ENCODE measurements at places on chromosomes 16 and 17.

- no peak for DNase-seq
Measured at GRCh38 chr16:10812312-10813098, 6.1 kb downstream of the TVP23A start.

- DNase-seq, result no peak
Measured at GRCh38 chr17:37648555-37648954, 5.3 kb upstream of the DDX52 start.

DNA sequence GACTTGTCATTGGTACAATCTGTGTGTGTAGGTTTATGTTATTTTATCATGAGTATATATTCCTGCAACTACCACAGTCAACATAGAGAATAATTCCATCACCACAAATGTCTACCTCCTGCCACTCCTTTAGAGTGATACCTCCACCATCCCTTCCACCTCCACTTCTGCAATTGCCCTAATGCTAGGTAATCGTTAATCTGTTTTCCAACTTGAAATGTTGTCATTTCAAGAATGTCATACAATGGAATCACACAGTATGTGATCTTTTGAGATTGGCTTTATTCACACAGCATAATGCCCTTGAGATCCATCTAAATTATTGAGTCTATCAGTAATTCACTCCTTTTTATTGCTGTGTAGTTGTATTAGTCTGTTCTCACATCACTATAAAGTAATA lies 414.8 kb upstream of the C16orf82 start:
- no peak for DNase-seq

- no peak for DNase-seq
Measured at GRCh38 chr16:69204172-69204571, 17.2 kb downstream of the SNTB2 start.

- DNase-seq, result no peak
Measured at GRCh38 chr17:29036584-29036983, 6.4 kb upstream of the PIPOX start.

DNA sequence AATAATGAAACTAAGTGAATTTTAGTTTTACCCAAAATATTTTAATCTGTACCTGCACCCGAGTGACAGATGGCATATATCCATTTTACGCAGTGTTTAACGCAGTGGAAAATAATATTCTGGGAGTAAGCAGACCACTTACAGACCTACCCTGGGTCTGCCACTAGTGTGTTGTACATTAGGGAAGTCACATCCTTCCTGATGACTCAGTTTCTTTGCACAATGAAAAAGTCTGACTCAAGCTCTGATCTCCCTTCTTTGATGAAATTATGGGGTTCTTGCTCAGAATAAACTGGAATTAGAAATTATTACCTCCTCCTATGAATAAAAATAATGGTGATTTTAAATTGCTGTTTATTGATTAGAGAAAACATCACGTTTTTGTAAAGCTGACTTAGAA lies 123.2 kb upstream of the AXIN2 start:
- no peak for DNase-seq

DNA sequence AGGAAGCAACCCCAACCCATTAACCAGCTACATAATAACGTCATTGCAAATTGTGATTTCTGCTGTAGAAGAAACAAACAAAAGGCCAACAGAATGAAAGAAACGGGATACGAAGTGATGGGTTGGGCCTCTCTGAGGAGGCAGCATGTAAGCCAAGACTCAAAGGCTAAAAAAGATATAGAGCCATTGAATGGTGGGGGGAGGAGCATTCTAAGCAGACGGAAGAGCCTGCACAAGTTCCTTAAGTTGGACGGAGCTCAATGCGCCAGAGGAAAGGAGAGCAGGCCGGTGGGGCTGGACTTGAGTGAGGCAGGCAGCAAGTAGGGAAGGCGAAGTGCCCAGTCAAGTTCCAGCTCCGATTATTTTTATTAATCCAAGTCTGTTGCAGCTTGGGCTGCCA lies 160.3 kb downstream of the SHISA9 start:
- DNase-seq, result no peak

GRCh38 chr17:63941162-63941561 lies 9.0 kb upstream of the CD79B start:
- no peak for DNase-seq

GRCh38 chr17:45341533-45342158 lies 24.8 kb upstream of the MAP3K14 start:
- DNase-seq, result peak; percentile 92

- no peak for DNase-seq
Measured at GRCh38 chr16:48125888-48126287, 29.9 kb downstream of the ABCC12 start.

DNA sequence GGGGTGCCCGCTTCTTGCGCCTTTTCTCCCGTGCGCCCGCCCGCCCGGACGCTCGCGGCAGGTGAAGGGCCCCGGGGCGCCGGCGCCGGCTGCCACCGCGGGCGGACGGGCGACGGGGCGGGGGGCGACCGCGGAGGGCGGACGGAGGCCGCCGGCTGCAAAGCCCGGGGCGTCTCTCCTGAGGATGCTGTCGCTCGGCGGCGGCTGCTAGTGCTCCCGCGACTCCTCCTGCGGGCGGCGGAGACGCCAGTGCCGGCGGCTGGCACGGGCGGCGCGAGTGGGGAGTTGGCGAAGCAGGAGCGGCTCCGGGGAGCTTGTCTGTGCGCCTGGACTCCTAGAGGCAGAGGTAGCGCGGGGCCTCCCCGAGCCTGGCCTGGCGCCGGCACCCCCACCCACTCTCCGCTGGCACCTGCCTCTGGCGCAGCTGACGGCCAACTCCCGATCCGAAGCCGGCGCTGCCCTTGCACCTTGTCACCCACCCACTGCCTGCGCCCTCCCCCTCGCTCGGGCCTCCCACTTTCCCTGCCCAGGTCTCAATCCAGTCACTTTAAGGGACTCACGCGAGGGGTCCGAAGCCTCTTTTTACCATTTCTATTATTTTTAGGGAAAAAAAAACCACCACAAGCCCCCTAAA lies at the start of gene FAM20A:
TSS of gene FAM20A (minus strand) at position 437 of the 634 bp plus-strand sequence. CDS start 701 bp downstream, outside the sequence.
- peak; percentile 73 for DNase-seq

DNA sequence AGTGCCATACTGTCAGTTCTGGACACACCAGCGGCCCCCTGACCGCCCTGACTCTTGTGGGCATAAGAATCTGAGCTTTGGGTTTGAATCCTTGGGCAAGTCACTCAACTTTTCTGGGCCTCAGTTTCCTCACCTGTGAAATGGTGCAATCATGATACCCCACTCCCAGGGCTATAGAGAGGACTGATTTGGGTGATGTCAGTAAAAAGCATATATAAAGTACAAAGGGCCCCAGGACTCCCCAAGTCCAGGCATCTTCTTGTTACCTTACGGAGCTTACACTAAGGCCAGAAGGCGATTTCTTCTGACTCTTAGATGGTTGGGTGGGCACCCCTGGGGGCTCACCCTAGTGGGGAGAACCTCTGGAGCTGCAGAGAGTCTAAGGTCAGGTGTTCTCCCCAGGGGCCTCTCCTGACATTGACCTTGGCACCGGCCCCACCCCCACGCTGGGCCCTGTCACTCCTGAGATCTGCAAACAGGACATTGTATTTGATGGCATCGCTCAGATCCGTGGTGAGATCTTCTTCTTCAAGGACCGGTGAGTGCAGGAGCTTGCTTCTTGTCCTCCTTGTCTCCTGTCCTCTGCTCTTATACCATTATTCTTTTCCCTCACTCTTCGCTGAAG lies 13.9 kb downstream of the MMP2 start:
- no peak for DNase-seq

- no peak for DNase-seq
Measured at GRCh38 chr17:36657390-36657762, 56.0 kb downstream of the MRM1 start.

GRCh38 chr17:78899361-78900260 lies 3.4 kb downstream of the CEP295NL start:
- DNase-seq, result peak; percentile 92

- no peak for DNase-seq
Measured at GRCh38 chr17:55410722-55411462, 10.7 kb downstream of the MMD start.

DNA sequence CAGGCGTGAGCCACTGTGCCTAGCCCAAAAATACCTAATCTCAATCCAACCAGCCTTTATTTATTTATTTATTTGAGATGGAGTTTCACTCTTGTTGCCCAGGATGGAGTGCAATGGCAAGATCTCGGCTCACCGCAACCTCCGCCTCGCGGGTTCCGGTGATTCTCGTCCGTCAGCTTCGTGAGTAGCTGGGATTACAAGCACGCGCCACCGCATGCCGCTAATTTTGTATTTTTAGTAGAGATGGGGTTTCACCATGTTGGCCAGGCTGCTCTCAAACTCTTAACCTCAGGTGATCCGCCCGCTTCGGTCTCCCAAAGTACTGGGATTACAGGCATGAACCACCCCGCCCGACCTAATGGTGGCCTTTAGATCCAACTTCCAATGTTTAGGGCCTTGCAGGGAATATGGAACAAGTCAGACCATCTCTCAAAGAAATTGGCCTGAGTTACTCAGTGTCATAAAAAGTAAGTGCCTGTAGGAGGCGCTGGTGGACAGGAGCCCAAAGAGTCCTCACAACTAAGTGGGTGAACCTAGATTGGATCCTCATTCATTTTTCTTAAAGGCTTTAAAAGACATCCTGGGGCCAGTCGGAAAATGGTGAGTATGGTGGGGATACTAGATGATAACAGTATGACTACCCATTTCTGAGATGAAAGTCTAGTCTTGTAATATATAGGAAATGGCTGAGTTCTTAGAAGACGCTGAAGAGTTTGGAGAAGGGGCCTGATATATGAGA lies 4.6 kb downstream of the ZSCAN10 start:
- peak; percentile 88 for DNase-seq

GRCh38 chr16:19913340-19913645 lies 28.6 kb upstream of the GPRC5B start:
- no peak for DNase-seq

DNA sequence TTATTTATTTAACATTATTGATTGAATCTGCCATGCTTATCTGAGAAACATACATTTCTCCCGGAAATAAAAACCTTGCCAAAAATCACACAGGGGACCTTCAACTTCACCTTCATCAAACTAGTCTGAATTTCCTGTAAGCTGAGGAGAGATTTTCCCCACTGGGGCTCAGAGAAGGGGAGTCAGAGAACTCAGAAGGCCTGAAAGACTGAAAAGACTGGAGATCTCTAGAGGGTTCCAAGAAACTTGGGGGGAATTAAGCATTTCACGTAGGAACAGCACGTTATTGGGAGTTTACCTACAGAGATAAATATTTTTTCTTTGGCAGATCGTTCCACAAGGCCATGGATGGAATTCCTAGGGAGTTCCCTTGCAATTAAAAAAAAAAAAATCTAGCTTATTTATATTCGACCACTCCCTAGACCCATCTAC lies 528 bp upstream of the NOL11 start:
- DNase-seq, result no peak

GRCh38 chr17:82536512-82537201 lies 17.1 kb downstream of the FOXK2 start:
- no peak for DNase-seq

DNA sequence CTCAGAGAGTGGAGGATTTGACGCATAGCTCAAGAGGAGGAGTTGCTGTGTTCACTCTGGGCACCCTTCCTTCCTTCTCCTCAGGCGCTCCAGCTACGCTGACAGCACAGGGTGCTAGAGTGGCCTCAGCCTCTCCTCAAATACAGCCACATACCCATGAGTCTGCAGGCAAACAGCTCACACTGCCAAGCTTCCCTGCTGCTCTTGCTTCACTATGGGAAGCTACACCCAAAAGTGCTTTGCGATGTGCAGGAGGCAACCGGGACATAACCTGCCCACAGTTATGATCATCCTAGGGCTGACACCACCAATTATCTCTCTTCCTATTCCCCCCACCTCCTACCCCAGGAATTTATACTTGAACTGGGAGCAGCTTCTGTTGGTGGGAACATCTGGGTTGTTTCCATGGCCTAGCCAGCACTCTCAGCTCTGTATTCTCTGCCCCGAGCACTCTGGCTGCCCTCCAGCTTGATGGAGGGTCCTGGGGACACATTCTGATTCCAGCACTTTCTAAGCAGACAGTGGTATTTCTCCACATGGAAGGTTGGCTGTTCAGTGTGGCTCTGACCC lies 40.3 kb upstream of the SREBF1 start:
- DNase-seq, result no peak

DNA sequence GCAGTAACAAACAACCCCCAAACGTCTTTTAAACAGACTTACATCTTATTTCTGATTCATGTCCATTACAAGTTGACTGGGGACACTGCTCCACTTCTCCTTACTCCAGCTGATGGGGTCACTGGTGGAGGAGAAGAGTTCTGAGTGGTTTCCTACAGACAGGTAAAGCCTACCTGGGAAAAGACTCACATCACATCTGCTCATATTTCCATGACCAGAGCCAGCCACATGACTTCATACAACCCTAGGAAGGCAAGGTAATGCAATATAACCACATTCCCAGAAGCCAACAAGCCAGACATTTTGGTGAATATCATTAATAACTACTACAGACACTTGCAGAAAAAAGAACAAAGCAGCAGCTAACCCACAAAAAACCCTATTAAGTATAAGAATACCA lies 90.5 kb upstream of the IRX6 start:
- no peak for DNase-seq

GRCh38 chr17:3529817-3530741 lies 27.5 kb downstream of the TRPV3 start:
- DNase-seq, result peak; percentile 82

GRCh38 chr17:49388290-49388640 lies 26.2 kb upstream of the ZNF652 start:
- DNase-seq, result no peak

- no peak for DNase-seq
Measured at GRCh38 chr16:1810536-1810935, 16.1 kb downstream of the HAGH start.

DNA sequence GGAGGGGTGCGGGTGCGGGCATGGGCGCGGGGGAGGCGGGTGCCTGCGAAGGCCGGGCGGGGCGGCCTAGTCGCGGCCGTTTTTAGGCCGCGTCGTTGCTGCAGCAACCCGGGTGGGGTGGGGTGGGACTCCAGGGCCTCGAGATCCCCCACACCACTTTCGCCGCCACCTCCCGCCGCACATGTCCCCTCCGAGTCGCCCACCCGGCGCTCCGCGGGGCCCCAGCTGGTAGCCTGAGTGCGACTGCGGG lies 11.3 kb downstream of the TBX2 start:
- peak; percentile 95 for DNase-seq

DNA sequence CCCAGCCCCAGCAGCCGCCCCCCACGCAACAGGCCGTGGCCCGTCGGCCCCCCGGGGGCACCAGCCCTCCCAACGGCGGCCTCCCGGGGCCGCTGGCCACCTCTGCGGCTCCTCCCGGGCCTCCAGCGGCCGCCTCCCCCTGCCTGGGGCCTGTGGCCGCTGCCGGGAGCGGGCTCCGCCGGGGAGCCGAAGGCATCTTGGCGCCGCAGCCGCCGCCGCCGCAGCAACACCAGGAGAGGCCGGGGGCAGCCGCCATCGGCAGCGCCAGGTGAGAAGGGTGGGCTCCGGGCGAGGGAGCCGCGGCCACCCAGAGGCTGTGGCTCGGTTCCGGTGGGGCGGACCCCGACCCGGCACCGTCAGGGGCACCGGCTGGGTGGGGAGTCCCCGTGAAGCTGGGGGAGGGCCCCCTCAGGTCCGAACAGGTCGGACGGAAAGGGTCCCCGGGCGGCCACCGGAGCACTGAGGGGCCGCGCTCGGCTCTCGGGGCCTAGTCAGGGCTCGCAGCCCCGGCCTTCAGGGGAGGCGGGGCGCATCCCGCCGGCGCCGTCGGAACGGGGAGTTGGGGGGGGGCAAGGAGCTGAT lies 583 bp downstream of the ATXN2L start:
- DNase-seq, result peak; percentile 75

Measured in H7 (cell line).